ENCODE measurements at places on chromosomes 7 and 10.

DNA sequence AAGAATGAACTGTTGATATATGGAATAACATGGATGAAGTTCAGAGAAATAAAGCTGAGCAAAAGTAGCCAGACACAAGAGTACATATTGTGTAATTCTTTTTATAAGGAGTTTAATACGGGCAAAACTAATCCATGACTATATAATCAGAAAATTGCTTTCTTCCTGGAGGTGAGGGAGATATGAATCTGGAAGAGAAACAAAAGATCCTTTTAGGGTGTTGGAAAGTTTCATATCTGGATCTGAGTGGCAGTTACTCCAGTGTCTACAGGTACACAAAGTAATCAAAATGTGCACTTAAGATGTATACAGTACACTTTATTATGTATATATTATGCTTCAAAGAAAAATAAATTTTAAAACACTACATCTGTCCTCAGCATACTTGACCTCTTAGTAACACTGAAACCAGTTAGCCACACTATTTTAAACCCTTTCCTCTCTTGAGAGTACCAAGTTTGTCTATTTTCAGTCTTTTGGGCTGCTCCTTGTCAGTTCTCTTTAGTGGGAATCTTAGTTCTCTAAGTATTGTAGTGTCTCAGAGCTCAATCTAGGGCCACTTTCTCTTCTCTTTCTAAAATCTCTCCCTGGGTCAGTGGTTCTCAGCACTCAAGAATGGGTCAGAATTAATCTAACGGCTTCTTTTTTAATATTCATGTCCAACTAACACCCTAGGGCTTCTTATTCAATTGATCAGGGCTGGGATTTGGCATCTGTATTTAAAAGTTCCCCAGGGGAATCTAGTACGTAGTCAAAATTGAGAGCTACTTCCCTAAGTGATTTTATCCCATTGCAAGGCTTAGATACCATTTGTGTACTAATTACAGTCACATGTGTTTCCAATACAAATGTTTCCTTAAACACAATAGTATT is 4.3 kb upstream of the LIPF start:
- no peak for DNase-seq

DNA sequence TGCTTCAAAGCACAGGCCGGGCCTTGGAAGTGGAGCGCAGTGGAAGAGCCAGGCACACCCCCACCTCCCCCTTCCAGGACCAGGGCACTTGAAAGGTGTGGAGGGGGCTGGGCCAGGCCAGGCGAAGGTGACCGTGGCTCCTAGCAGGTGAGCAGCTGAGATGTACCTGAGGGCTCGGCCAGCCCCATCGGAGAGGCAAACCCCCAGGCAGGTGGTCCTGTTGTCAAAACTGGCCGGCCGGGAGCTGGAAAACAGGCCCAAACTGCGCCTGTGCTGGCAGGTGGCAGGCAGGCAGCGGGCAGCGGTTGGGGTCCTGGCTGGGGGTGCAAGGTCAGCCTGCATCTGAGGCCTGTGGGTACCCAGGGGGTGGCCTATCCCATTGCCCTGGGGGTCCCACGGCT is 96.4 kb upstream of the DNAAF5 start:
- no peak for DNase-seq

- no peak for DNase-seq
Measured at GRCh38 chr10:11679946-11680345, 62.2 kb upstream of the ECHDC3 start.

DNA sequence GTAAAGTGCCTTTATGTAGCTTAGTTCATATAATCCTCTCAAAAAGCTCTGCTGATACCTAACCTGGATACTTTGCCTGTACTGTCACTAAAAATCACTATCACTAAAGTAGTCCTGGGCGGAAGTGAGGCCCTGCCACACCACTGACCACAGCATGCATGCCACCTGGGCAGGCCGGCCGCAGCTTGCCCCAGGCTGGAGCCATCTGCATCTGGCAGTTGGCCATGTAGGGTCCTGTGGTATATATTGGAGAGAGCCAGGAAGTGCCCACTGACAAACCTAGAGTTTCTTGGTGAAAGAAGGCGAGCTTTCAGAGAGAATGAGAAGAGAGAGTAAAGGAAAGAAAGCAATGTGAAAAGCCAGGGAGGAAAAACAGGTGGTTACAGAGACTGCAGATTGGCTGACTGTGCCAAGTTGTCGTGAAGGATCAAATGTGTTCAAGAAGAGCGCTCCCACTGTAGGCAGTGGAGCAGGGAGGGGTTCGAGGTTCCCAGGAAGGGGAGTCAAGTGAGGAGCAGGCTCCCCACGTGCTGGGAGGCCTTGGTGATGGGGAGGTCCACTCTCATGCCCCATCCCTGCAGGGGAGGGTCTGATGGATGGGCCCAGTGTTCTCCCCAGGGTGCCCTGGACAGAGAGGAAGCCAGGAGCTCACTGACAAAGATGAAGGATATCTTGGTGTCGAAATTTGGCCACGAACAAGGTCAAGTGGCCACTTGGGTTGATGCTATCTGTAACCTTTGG is 13.6 kb downstream of the LOXL4 start:
- DNase-seq, result no peak

- no peak for DNase-seq
Measured at GRCh38 chr7:34131371-34131770, 226.0 kb downstream of the BMPER start.

Measured in H9 (cell line).